GM12878 (cell line): ENCODE measurements at places on chromosomes 3 and 15. TPM values are rescaled to one million over a fixed set of nuclear protein-coding genes. Genes with fewer than 3 reads are reported as not detected.
A peak's percentile ranks its signal among the peaks of the same experiment; 100 is the strongest.

The ZNF80 gene
- not detected in 2 replicates for total RNA-seq

DNA sequence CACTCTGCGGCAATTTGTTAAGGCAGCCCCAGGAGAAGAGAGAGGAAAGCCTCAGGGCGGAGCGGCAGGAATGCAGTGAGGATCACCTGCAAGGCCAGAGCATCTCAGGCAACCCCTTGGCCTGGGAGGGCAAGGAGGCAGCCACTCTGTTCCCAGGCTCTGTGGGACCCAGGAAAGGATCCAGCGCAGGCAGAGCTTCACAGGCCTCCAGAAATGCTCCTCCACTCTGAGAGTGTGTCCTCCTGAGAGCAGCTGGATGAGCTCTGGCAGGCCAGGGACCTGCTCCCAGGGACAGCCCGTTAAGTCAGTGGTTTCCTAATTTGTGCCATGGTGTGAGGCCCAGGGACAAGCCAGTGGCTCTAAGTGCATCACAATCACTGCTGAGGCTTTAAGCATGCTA, 35.2 kb downstream of the RAB6B start:
- H3K4me3 ChIP-seq = no peak overlapping the region
- no peak overlapping the region for H3K27ac ChIP-seq
- H3K36me3 ChIP-seq = no peaks in the 10 kb centered on the region
- DNase-seq = no peak
- H3K4me1 ChIP-seq = peaks cover 13% of the 10 kb centered on the region

GRCh38 chr15:71649894-71650293, 160.5 kb upstream of the NR2E3 start:
- H3K27me3 ChIP-seq = no peaks in the 10 kb centered on the region
- no peak overlapping the region for H3K4me3 ChIP-seq
- no peaks in the 10 kb centered on the region for H3K4me1 ChIP-seq
- H3K27ac ChIP-seq = no peak overlapping the region
- DNase-seq = no peak
- no peaks in the 10 kb centered on the region for H3K36me3 ChIP-seq

The ATP13A3 gene
- total RNA-seq = 88.4 and 108 TPM in 2 replicates

The CMTM8 gene
- total RNA-seq = not detected in 2 replicates

GRCh38 chr3:188417766-188418165, 263.8 kb downstream of the LPP start:
- no peak overlapping the region for H3K27ac ChIP-seq

GRCh38 chr15:61661791-61662190, 398.5 kb downstream of the VPS13C start:
- H3K27me3 ChIP-seq = no peaks in the 10 kb centered on the region
- no peak overlapping the region for H3K4me3 ChIP-seq
- H3K4me1 ChIP-seq = no peaks in the 10 kb centered on the region
- no peaks in the 10 kb centered on the region for H3K36me3 ChIP-seq

The LIPH gene
- total RNA-seq = 8.8 and 9.1 TPM in 2 replicates

DNA sequence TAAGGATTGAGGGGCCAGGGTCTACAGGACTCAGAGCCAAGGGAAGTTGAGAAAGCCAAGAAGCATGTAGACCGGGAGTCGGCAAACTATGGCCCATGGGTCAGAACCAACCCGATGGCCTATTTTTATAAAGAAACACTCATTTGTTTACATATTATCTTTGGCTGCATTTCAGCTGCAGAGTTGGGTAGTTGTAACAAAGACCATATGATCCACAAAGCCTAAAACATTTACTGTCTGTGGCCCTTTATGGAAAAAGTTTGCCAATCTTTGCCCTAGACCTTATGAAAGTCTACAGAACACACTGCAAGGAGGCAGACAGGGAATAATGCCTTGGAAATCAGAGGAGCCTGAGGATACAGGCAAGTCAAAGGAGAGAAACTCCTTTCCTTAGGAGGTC, 63.2 kb upstream of the MNS1 start:
- no peak for DNase-seq
- H3K27ac ChIP-seq = no peak overlapping the region
- H3K4me1 ChIP-seq = no peaks in the 10 kb centered on the region

The FOXL2 gene
- 0.08 TPM in 1 of 2 replicates, not detected in the other for total RNA-seq

- H3K27ac ChIP-seq = no peak overlapping the region
- H3K4me1 ChIP-seq = no peaks in the 10 kb centered on the region
- DNase-seq = no peak
- H3K36me3 ChIP-seq = no peaks in the 10 kb centered on the region; the same call in 1 of the 2 replicates
- H3K27me3 ChIP-seq = no peaks in the 10 kb centered on the region
Measured at GRCh38 chr3:134937256-134938028, 142.4 kb downstream of the EPHB1 start.

The FEM1B gene
- total RNA-seq = 34.1 and 36.4 TPM in 2 replicates

DNA sequence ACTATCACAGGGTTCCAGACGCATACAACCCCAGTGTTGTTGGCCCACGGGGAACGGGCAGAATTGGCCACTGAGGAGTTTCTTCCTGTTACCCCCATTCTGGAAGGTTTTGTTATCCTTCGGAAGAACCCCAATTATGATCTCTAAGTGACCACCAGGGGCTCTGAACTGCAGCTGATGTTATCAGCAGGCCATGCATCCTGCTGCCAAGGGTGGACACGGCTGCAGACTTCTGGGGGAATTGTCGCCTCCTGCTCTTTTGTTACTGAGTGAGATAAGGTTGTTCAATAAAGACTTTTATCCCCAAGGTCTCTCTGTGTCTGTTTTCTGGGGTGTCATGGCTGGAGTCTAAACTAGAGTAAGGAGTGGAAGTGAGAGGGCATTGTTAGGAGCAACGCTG, 5.7 kb upstream of the EIF4G1 start:
- no peak overlapping the region for H3K27ac ChIP-seq
- no peaks in the 10 kb centered on the region for H3K27me3 ChIP-seq
- H3K4me3 ChIP-seq = no peak overlapping the region
- DNase-seq = no peak
- no peaks in the 10 kb centered on the region for H3K4me1 ChIP-seq

- no peak overlapping the region for H3K27ac ChIP-seq
- DNase-seq = no peak
- H3K36me3 ChIP-seq = no peaks in the 10 kb centered on the region
- no peaks in the 10 kb centered on the region for H3K27me3 ChIP-seq
- H3K4me3 ChIP-seq = no peak overlapping the region
Measured at GRCh38 chr15:67280217-67280616, 25.6 kb downstream of the IQCH start.

DNA sequence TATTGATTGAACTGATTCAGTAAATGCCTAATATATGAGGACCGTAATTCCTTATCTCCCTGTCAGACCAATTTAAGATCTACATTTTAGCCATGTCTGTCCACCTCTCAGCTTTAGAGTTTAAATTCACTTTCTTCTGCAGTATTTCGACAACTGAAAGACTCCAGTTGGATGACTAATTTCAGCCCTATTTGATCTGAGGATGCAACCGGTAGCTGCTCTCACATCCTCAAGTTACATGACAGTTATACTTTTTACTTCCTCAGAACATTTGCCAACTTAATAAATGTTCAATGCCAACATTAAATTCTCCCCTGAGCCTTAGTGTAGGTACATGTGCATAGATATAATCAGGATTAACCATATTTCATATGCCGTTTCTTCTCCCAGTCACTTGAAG, 2.5 kb upstream of the HHLA2 start:
- peak overlapping the region; percentile 16; the same call in 1 of the 2 replicates for H3K27ac ChIP-seq
- DNase-seq = no peak

The NME9 gene
- not detected in 2 replicates for total RNA-seq

DNA sequence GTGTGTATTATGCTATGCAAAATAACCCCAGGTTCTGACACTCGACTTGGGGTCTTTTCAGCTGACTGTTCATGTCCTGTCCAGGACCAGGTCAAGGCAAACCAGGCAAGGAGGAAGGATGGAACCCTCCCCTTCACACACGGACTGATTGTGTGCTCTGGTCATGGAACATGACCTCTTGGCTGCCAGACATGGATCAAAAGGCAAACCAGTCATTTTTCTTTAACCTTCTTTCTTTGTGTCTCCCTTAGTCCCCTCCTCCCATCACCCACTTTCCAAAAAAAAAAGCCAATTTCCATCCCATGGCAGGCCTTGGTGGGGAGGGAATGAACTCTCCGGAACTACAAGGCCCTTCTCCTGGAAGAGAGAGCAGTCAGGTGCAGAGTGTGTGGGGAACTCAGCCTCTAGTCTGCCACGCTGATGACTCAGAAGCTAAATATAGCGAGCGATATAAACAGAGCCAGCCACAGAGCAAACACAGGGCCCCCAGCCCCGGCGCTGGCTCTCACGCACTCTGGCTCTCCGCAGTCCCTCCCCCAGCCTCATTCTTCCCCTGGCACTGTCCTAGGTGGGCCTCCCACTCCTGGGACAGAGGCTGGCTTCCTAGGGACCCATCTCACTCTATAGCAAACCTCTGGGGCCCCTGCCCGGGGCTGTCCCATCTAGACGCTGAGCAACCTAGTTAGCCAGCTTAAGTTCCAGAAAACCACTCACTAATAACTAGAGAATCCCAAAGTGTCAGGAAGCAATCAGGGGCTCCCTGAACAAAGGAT, 10.0 kb downstream of the BMF start:
- no peaks in the 10 kb centered on the region for H3K27me3 ChIP-seq
- peaks cover 97% of the 10 kb centered on the region for H3K4me1 ChIP-seq
- H3K36me3 ChIP-seq = no peaks in the 10 kb centered on the region
- H3K4me3 ChIP-seq = peak overlapping the region; percentile 46
- peak; percentile 84 for DNase-seq

The SLC28A2 gene
- not detected in 2 replicates for total RNA-seq

GRCh38 chr3:12553921-12554391, 2.9 kb upstream of the MKRN2 start:
- no peaks in the 10 kb centered on the region for H3K36me3 ChIP-seq
- no peaks in the 10 kb centered on the region for H3K4me1 ChIP-seq
- no peak for DNase-seq
- H3K27me3 ChIP-seq = no peaks in the 10 kb centered on the region
- H3K27ac ChIP-seq = no peak overlapping the region
- peak overlapping the region; percentile 75 for H3K4me3 ChIP-seq

The ACKR4 gene
- 0.10 TPM in 1 of 2 replicates, not detected in the other for total RNA-seq

- H3K4me1 ChIP-seq = peaks cover 6% of the 10 kb centered on the region; the same call in 1 of the 2 replicates
- H3K36me3 ChIP-seq = no peaks in the 10 kb centered on the region
- H3K27ac ChIP-seq = no peak overlapping the region
- DNase-seq = no peak
- H3K27me3 ChIP-seq = no peaks in the 10 kb centered on the region
- no peak overlapping the region for H3K4me3 ChIP-seq
Measured at GRCh38 chr15:77966540-77967234, 110.8 kb downstream of the TBC1D2B start.

DNA sequence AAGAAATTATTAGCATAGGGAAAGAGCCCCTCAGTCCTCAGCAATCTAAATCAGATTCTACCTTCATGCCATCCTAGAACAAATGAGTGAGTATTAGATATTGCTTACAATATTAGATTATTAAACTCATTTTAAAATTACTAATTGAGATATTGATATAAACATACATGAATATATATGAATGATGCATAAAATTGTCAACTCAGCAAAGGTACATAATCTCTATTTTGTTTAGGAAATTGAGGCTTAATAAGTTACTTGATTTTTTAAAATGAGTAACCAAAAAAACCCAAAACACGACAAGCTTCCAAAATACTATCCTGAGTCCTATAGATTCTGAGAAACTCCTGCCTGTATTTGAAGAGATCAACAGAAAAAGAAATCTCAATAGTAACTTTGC, 297.7 kb upstream of the TMCO5A start:
- no peaks in the 10 kb centered on the region for H3K36me3 ChIP-seq
- H3K4me1 ChIP-seq = no peaks in the 10 kb centered on the region
- no peak overlapping the region for H3K4me3 ChIP-seq
- no peak overlapping the region for H3K27ac ChIP-seq

GRCh38 chr3:108744762-108745161, 12.4 kb downstream of the RETNLB start:
- no peak overlapping the region for H3K4me3 ChIP-seq
- H3K27me3 ChIP-seq = no peaks in the 10 kb centered on the region
- no peaks in the 10 kb centered on the region for H3K36me3 ChIP-seq

DNA sequence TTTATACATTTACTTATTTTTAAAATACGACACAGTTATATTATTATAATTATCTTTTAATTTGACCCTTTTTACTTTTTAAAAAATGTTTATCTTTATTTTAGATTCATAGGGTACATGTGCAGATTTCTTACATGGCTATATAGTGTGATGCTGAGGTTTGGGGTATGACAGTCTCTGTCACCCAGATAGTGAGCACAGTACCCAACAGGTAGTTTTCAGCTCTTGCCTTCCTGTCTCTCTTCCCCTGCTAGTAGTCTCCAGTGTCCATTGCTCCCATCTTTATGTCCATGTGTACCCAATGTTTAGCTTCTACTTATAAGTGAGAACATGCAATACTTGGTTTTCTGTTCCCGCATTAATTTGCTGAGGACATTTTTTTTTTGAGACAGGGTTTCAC, 21.8 kb upstream of the KCNMB2 start:
- no peak overlapping the region for H3K4me3 ChIP-seq
- H3K27me3 ChIP-seq = no peaks in the 10 kb centered on the region
- H3K27ac ChIP-seq = peak overlapping the region; percentile 97
- DNase-seq = no peak
- H3K36me3 ChIP-seq = no peaks in the 10 kb centered on the region

- no peak overlapping the region for H3K4me3 ChIP-seq
- no peaks in the 10 kb centered on the region for H3K4me1 ChIP-seq
- H3K27me3 ChIP-seq = no peaks in the 10 kb centered on the region
- H3K36me3 ChIP-seq = no peaks in the 10 kb centered on the region
- DNase-seq = no peak
Measured at GRCh38 chr15:52284164-52284563, 11.4 kb downstream of the MYO5C start.

- no peaks in the 10 kb centered on the region; the same call in 1 of the 2 replicates for H3K4me1 ChIP-seq
- H3K4me3 ChIP-seq = no peak overlapping the region
- no peaks in the 10 kb centered on the region for H3K36me3 ChIP-seq
Measured at GRCh38 chr15:81338170-81339007, 14.4 kb upstream of the STARD5 start.

GRCh38 chr15:97522347-97522746, 438.2 kb upstream of the ARRDC4 start:
- H3K36me3 ChIP-seq = no peaks in the 10 kb centered on the region
- no peak overlapping the region for H3K27ac ChIP-seq
- H3K27me3 ChIP-seq = no peaks in the 10 kb centered on the region
- H3K4me3 ChIP-seq = no peak overlapping the region
- DNase-seq = no peak

DNA sequence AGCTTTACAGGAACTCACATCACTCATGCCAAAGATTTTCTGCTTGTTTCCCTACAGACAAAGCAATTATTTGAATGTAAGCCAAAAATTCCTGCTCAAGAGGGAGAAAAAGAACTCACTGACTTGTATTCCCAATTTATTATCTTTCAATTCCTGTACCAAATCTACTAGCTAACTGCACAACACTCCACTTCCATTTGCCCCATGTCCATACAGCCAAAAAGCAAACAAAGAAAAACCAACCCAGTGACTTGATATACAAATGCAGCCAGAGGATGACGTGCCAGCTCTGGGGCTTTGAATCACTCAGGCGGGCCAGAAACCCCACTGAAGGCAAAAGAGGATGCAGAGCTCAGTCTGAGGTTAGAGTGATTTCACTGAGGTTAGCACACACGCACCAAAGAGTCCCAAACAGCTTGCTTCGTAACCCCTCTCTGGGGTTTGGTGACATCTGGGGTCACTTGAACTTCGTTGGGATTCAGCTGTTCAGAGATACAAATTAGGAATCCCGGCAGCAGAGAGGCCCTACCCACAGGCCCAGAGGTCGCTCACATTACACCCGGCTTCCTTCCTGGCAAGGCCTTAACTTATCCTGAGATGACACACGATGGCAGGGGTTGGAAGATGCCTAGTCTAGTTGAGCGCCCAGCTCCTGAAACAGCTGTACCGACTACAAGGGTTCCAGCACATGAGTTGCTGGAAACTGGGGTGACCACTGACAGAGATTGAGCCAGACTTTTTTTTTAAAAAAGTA, 1.6 kb downstream of the RFTN1 start:
- peaks cover 37% of the 10 kb centered on the region for H3K4me1 ChIP-seq
- H3K27me3 ChIP-seq = no peaks in the 10 kb centered on the region
- H3K27ac ChIP-seq = peak overlapping the region; percentile 92
- H3K4me3 ChIP-seq = peak overlapping the region; percentile 86
- H3K36me3 ChIP-seq = peaks cover 3% of the 10 kb centered on the region; the same call in 1 of the 2 replicates

The NEK10 gene
- 0.15 and 0.29 TPM in 2 replicates for total RNA-seq

The GNAT1 gene
- not detected in 2 replicates for total RNA-seq
